RWPE2 (cell line): ENCODE measurements at places on chromosomes 2 and 18.

GRCh38 chr2:241217320-241218031, 29.0 kb downstream of the ANO7 start:
- DNase-seq, result no peak

DNA sequence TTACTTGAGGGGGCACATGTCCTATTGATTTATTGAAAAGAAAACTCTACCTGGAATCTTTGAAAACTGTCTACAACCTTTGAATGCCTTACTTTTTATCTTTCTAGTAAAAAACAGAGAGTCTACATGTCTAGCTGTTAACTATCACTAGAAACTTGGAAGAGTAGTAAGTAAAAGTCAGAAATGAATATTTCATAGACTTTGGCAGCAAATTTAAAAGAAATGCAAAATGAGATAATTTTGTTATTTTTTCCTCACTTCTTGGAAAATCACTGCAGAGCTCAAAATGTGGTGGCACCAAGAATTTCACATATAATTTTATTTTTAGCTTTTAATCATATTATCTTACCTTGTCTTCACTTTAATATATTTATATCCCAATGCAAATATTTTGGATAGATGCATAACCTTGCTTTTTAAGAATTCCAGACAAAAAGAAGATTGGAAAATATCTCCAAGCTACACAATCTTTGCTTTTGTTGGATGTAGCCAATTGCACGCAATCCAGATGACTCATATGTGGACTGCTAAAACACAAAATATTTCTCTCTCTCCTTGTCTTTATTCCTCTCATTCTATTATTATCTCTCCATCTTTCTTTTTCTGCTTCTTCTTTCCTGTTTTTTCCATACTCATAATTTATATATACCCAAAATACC, 92.2 kb upstream of the DSEL start:
- DNase-seq, result no peak

GRCh38 chr2:162573288-162573687, 229.4 kb downstream of the GCA start:
- DNase-seq, result no peak

- no peak for DNase-seq
Measured at GRCh38 chr18:59052965-59053820, 86.5 kb upstream of the SEC11C start.
